ENCODE measurements at places on chromosomes 11 and 22. TPM values are rescaled to one million over a fixed set of nuclear protein-coding genes. Genes with fewer than 3 reads are reported as not detected.

- no peak for DNase-seq
Observed at GRCh38 chr22:45919504-45920286, 57.3 kb downstream of the WNT7B start.

GRCh38 chr11:34990916-34991315 is 74.5 kb downstream of the PDHX start:
- no peak for DNase-seq

DNA sequence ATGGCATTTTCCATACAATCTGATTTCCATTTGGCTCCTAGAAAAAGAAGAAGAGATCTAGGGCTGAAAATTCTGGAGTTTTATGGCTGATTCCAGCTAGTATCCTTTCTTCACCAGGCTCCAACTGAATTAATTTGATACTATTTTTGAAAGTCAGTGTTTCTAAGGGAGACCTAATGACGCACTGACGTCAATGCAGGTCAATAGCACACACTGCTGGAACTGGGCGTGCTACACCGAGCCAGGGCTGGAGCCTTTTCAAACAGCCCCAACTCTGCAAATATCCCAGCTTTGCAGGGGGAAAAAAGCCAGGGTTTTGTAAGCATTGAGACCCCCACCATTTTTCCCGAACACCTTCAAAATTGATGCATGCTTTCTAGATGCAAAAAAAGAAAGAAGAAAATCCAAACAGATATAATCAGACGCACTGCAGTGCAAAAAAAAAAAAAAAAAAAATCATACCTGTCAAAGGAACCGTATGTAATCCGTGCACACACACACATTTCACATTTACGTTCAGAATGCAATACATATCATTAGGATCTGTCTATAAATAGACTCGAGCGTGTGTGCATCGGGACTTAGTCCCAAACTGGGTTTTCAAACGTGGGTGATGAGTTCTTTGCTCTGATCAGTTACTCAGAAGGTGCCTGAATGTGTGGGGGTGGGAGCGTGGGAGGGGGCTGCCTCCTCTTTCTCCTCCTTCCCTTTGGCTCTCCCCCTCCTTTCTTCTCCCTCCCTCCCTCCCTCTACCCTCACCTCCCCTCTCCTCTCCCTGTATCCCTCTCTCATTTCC is 124.5 kb upstream of the HSD17B12 start:
- DNase-seq: peak; percentile 74

- no peak for DNase-seq
Observed at GRCh38 chr11:133500435-133500834, 31.9 kb downstream of the OPCML start.

DNA sequence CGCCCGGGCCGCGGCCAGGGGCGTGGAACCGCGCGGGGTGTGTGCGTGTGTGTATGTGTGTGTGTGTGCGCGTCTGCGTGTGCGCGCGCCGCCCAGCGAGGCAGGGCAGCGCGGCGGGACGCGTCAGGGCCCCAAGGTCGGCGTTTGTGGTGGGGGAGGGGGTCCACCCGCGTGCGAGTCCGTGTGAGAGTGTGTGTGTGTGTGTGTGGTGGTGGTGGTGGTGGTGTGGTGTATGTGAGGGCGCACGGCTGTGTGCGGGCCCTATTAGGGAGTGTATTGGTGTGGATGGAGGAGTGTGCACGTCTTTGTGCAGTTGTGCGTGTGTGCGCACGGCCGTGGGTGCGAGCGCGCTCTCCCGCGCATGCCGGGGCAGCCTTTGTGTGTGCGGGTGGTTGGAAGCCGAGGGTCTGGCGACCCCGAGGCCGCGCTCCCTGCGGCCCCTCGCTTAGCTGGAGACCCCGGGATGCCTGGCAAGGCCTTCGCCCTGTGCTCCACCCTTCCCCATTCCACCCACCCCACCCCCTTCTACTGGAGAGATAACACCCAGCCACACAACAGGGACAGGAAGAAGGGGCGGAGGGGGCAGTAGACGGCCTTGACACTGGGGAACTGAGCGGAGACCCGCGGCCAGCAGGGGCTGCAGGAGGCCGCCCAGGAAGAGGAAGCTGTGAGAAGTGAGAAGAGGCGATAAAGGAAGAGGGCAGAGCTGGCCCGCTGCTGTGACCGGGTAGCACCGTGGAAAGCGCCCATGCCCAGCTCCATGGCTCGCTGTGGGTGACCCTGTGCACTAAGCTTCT is 528 bp upstream of the ARRB1 start:
- peak; percentile 71 for DNase-seq

The PHOX2A gene
- not detected for total RNA-seq

The TREH gene
- not detected for total RNA-seq

The GDPD4 gene
- total RNA-seq: not detected

The TRPC6 gene
- under 0.01 TPM for total RNA-seq

Measured in GM23248 (cell line).